ENCODE measurements at places on chromosomes 7 and 10.

DNA sequence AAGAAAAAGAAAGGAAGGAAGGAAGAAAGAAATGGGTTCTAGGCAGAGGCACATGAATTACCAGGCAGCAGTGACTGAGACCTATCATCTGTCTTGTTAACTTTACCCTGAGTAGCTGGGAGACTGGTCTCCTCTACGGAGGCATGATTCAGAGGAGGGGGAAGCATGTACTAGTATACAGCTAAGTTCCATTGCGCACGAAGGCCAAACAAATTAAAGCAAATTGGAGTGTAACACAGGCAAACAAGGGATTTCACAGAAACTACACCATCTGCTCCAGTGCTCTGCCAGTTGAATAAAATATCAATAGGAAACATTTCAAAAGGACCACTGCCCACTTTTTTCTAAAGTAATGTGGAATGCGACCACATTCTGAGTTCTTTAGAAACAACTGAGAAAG is 65.9 kb upstream of the RSU1 start:
- DNase-seq: no peak

DNA sequence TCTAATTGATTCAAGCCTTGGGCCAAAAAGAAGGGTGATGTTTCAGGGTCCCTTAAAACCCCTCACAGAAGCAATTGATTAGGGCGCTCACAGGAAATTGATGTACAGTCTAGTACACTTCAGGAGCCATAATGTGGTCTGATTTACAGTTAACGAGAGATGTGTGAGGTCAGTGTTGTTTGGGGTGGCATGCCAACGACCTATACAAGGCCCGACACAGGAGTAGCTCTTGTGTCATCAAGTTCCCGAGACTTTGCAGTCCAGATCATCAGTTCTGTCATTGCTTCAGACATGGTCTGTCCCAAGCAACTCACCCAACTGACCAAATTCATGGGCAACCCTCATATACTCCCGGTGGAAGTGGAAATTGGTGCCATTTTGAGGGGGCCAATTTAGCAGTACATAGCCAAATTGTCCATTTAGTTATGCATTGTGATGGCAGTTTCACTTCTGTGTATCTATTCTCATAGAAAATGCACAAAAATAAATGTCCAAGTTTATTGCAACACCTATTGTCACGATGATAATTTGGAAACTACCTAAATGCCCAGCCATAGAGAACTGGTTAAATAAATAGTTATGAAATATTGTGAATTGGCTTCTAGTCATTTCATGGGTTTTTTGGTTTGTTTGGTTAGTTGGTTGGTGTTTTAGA is 18.0 kb upstream of the ARID5B start:
- DNase-seq: no peak

- no peak for DNase-seq
Measured at GRCh38 chr10:110429301-110429700, 68.4 kb upstream of the DUSP5 start.

DNA sequence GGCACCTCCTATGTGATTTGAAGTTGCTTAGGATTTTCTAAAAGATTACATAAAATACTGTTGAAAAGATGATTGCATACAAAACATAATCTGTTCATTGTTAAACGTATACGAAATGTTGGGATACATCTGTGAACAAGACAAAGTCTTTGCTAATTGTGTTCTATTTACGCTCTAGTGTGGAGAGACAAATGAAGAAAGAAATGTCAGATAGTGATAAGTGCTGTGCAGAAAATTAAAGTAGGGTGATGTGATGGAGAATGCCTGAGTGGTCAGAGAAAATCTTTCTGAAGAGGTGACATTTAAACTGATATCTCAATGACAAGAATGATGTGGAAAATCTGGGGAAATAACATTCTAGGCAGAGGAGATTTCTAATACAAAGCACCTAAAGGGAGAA is 13.4 kb upstream of the ZRANB1 start:
- DNase-seq: no peak

DNA sequence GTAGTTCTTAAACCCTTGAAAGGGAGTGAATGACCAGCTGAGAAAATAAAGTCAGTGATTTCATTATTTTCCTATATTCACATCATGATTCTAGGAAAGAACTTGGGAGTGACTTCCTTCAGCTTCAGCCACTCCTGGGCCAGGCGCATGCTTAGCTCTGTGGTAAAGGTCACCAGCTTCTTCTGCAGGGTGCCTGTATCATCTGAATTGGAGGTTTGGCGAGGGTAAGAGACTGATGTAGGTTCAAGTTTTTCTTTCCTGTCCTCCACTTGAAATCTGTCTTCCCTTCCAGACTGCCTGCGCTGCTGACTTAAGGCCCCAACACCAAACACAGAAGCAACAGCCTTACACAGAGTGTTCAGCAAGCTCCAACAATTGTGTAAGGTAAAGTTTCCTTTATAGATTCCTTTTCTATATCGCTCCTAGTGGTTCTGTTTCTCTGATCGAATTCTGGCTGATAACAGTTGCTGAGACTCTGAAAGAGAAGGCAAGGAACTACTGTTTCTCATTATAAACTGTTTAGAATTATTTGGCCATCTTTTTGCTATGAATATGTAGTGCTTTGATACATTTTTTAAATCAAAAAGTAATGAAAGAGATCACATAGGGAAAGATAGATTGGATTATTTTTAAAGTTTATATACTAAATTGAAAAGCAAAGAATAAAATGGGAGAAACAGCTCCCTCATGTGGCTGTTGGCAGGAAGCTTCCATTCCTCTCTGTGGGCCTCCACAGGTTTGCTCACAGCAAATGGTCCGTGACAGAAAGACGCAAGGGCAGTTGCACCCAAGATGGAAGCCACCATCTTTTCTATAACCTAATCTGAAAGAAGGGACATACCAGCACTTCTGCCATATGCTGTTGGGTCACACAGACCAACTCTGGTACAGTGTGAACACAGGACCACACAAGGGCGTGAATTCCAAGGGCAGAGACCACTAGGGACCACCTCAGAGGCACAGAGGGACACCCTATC is 14.0 kb downstream of the GATAD1 start:
- DNase-seq: no peak

- no peak for DNase-seq
Measured at GRCh38 chr7:147775516-147776284, 814.9 kb upstream of the C7orf33 start.

GRCh38 chr10:124075231-124075955 is 18.0 kb downstream of the CHST15 start:
- DNase-seq: no peak

GRCh38 chr10:124731551-124731950 is 12.6 kb downstream of the FAM53B start:
- DNase-seq: no peak

GRCh38 chr10:110914431-110914830 is 4.5 kb downstream of the BBIP1 start:
- no peak for DNase-seq

- DNase-seq: no peak
Measured at GRCh38 chr7:143283381-143283780, 1.4 kb upstream of the TMEM139 start.

DNA sequence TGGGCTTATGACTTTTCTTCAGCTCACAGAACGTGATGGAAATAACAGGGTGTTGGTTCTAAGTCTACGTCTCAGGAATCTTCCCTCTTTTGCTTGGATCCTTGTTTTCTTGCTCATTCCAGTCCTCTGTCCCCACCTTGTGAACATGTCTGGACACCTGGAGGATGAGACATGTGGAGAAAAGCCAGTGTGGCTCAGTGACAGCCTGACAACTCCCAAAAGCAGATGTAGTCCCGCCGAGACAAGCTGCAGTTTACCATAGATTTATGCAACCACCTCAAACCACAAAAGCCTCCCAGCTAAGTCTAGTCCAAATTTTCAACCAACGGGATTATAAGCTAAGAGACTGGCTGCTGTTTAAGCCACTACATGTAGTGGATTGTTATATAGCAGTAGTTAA is 476.1 kb downstream of the SH2D4B start:
- no peak for DNase-seq

DNA sequence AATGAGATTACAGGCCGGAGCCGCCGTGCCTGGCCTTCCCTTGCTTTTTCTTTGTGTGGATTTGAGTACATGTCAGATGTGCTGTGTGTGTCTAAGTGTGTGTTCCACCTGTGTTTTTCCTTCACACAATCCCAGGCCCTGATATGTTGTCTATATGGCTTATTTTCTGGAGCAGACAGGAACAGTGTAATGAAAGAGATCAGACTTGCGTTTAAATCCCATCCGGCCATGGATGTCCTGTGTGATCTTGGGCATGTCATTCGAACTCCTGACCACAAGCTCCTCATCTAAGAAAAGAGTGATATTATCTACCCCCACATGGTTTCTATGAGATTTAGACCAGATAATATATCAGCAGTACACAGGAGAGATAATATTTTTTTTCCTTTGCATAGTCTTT is 37.2 kb downstream of the APBB1IP start:
- no peak for DNase-seq

DNA sequence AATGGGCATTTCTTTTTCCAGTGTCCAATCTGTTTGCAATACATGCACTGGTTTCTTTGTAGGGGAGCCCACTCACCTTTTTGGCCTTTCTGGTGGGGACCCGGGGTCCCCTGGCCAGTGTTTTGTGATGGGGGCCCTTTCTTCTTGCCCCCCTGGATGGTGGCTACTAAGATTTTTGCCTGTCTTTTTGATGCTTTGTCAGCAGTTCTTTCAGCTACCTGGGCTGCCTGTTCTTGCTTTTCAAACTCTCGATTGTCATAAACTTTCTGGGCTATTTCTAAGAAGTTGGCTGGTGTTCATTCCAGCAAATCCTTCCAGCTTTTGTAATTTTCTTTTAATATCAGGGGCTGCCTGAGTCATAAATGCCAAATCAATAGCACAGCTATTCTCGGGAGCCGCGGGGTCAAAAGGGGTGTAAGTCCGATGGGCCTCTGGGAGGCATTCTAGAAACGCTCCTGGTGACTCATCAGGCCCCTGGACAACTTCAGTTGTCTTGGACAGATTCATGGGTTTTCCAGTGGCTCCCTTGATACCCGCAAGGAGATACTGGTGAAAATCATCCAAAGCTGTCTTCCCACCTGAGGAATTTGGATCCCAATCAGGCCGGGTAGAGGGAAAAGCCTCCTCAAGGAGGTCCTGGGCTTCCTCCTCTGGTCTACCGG is 79.0 kb downstream of the PRR15 start:
- DNase-seq: no peak

- DNase-seq: no peak
Measured at GRCh38 chr10:102102421-102102820, 17.7 kb downstream of the LDB1 start.

DNA sequence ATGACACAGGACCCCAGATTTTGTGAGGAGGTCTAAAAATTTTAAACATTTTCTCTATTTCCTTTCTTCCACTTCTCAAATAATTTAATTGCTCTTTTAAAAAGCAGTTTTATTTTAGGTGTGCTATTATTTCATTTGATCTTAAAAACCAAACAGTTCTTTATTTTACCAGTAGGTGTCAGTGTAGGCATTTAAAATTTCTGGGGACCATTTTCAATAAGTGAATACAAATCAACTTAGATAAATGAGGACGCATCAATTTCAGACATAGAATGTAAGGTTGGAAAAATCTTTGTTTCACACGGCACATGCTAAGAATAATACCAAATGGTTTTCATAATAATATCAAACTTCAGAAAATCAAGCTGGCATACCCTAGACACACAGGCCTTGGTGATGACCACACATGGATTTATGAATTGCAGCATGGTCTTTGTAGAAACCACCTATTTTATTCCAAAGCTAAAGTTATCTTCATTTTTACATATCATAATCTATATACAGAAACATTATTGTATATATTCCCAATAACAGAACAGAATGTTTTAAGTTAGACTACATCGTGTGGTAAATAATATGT is 127.6 kb upstream of the SLC26A5 start:
- DNase-seq: no peak

DNA sequence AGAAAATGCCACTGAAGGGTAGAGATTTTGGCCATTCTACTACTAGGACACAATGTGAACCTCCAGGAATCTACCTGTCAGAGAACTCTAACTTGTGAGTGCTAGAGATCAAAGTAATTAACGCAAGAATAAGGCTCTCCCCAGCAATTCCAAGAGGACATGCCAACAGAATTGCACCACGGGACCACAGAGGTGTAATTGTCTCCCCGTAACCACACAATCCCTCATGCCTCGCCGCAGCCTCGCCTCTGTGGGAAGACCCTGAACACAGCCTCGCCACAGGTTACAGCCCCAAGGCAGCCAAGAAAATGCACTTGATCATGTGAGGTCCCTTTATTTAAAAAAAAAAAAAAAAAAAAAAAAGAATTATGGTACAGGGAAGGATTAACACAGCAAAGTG is 29.5 kb downstream of the CDCA7L start:
- DNase-seq: no peak

DNA sequence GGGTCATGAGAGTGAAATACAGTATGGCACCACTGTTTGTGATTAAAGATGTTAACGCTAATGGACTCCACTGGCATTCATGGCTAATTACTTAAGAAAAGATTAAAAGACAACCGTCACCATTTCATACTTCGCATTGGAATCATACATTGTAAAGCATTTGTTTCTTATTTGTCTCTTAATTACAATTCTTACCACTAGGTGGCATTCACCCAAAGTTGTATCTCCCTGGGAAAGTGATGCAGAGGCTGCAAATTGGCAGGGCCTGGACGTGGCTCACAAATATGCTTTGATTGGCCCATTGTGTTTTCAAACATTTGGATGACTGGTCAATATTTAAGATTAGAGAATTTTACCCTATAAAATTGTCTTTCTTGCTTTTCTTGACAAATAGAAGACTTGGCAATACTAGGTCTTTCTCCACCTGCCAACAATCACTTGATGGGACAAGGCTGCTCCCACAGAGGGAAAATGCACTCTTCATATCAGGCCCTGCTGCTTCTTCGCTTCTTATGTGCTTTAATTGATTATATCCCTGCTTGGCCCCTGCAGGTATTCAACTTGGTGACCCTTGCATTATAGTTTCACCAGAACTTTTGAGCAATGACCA is 72.1 kb upstream of the STARD3NL start:
- DNase-seq: no peak

GRCh38 chr7:147412782-147413556 is 1177.6 kb upstream of the C7orf33 start:
- DNase-seq: no peak

GRCh38 chr7:128172151-128172550 is 68.9 kb upstream of the LEP start:
- DNase-seq: no peak

DNA sequence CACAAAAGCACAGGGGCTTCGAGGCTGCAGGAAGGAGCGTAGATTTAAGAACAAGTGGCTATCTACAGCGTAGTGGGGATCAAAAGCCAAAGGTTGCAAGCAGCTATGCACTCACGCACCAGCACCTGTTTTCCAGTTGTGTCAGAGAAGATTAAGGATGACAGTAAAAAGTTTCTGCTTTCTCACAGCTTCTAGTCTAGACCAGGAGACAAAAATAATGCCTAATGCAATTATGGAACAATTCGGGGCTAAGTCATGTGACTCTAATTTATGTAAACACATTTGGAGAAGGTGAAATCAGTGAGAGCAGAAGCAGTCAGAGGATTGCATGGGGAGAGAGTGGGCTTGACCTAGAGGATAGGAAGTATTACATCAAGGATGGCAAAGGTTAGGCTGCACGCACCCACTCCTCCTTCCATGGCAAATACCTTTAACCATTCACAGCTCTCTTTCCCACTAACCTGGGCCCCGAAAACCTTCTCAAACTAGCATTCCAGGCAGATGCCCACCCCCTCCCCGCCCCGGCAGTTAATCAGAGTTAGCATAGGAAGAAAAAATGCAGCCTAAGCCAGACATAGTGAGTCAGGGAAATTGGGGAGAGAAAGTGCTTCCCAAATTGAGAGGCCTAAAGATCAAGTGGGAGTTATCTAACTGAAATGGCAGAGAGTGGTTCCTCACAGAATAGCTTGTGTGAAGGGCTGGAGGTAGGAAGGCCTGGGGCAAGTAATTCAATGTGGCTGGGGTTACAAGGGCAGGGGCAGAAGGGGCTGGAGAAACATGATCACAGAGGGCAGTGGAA is 48.2 kb upstream of the GPAM start:
- DNase-seq: no peak

Data from stimulated activated CD8-positive, alpha-beta memory T cell treated with anti-CD3 and anti-CD28 coated beads, Interleukin-15, amount 100 ng/mL, for 1 hour (primary cell).